ENCODE measurements at places on chromosomes 6 and 20. TPM values are rescaled to one million over a fixed set of nuclear protein-coding genes. Genes with fewer than 3 reads are reported as not detected.

DNA sequence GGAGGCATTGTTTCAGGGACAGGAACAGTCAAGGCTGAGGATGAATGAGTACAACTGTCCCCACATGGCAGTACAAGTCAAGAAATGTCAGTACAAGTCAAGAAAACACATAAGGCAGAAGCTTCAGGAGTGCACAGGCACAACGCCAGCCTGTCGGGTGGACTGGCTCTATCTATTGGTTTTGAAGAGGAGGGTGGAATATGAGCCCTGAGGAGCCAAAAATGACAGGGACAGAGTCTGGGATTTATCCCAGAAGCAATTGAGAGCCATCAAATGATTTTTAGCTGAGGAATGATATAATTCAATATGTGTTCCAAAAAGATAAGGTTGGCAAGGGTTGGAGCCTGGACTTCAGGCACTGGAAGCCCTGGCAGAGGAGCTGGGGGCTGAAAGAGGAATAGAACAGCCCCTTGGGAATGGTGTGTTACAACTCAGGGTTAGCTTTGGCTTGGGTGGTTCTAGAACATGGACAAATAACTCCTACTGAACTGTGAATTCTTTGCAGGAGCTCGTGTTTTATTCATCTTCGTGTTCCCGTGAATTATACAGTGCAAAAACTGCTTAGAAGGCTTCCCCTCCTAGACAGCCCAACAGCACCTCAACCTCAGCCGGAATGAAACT lies 425.7 kb upstream of the ARID1B start:
- DNase-seq, result no peak

Gene MOXD1
- total RNA-seq, result 15.1 TPM

DNA sequence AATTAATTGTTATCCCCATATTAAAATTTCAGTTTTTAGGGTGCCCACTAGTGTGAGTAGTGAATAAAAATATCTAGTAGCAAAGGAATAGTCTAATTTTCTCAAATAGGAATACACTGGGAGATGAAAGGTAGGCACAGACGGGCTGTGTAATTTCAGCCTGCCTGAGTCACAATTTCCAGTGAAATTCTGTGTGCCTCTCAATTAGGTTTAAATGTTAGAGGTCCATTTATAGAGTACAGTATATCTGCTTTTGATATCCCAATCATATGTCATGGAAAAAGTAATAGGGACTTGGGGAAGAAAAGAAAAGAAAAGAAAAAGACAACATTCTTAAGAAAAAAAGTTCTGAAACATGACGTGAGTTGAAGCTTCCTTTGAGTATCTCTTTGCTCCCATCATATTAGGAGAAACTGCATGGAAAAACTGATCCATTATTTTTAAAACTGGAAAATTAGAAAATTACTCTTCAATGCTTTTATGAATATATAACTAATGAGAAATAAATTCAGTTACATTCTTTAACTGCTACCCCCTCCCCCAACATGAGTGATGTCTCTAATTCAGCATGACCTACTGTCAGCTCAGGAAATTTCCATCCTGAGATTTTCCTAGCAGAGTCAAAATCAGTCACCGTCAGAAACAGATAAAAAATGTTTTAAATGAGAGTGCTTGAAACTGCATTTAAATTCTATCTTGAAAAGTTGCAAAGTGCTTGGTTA lies 473.8 kb upstream of the HSF2 start:
- no peak for DNase-seq

DNA sequence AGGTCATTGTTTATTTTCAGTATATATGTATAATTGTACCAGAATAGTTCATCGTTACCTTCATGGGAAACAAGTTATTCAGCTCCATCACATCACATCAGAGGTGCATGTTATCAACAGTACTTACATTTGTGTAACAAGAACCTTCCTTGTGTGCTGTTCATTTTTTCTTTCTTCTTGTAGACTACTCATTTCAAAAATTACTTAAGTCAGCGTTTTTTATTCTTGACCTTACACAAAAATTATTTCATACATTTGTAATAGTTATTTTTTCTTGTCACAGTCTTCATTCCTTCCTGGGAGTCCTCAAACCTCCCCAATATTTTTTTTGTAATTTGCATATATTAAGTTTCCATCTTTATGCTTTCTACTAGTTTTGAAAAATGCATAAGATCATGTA lies 725.7 kb upstream of the ADGRB3 start:
- no peak for DNase-seq

DNA sequence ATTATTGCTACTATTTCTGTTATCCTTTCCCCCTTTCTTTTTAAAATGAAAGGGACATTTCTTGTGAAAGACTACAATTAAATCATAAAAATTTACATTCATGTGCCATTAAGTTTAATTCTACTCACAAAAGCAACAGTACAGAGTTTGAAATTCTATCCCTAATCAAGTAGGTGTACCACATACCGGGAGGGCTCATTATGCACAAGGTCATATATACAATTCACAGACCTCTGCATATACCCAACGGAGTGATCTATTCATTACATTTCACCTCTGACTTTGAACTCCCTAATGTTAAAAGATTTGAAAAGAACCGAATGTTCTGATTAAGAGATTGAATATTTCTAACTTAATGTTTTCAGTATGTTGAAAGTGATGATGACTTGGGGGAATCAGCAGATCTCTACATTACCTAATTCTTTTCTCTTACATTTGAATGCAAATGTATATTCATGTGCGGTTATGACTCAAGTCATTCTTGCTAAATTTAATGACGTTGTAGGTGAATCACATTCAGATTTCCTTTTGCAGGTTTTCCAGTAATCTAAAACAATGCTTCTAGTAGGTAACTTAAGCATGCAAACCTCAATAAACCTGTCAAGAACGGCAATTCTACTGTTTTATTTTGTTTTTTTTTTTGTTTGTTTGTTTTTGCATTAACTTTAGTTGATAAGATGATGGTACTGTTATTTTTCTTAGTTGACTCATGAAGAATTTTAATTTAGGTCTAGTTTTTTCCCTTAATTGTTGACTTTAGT lies 7.3 kb downstream of the EYA4 start:
- DNase-seq, result peak; percentile 48

GRCh38 chr20:50130356-50130723 lies 17.4 kb upstream of the UBE2V1 start:
- DNase-seq, result no peak

DNA sequence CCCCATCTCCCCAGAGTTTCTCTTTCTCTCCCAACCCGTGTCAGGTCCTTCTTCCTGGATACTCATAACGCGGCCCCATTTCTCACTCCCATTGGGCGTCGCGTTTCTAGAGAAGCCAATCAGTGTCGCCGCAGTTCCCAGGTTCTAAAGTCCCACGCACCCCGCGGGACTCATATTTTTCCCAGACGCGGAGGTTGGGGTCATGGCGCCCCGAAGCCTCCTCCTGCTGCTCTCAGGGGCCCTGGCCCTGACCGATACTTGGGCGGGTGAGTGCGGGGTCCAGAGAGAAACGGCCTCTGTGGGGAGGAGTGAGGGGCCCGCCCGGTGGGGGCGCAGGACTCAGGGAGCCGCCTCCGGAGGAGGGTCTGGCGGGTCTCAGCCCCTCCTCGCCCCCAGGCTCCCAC lies at the start of gene HLA-F:
TSS of gene HLA-F (plus strand) at position 173 of the 404 bp plus-strand sequence. CDS start at position 203, 30 bp downstream.
- peak; percentile 88 for DNase-seq

GRCh38 chr6:514396-514978 lies 122.9 kb downstream of the IRF4 start:
- peak; percentile 36 for DNase-seq

Gene COX4I2
- total RNA-seq, result not detected

DNA sequence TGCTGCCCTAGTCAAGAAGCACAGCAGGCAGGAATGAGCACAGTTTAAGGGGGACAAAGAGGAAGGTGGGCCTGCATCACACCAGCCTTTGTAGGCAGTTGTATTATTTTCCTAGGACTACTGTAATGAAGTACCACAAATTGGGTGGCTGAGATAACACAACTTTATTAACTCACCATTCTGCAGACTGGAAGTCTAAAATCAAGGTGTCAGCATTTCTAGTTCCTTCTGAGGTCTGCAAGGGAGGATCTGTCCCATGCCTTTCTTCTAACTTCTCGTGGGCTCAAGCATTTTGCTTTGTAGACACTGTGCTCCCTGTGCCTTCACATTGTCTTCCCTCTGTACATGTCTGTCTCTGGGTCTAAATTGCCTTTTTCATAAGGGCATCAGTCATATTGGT lies 488.5 kb upstream of the JARID2 start:
- no peak for DNase-seq

DNA sequence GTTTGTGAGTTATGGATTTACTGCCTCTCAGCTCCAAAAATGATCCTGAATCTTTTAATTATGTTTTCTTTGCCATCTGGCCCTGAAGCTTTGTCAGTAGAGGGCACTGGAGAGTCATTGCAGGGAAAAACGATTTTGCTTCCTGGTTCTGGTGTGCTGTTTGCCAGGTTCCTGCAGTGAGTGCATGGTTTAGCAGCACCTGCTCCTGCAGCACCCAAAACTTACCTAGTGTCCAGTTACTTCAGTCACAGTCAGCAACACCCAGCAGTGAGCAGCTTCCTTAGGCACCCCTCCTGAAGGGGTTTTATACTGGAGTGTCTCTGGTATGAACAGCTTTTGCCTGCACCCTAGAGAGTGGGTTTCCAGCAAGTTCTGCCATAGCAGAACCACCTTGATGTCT lies 6.0 kb upstream of the TRIM26 start:
- peak; percentile 57 for DNase-seq

DNA sequence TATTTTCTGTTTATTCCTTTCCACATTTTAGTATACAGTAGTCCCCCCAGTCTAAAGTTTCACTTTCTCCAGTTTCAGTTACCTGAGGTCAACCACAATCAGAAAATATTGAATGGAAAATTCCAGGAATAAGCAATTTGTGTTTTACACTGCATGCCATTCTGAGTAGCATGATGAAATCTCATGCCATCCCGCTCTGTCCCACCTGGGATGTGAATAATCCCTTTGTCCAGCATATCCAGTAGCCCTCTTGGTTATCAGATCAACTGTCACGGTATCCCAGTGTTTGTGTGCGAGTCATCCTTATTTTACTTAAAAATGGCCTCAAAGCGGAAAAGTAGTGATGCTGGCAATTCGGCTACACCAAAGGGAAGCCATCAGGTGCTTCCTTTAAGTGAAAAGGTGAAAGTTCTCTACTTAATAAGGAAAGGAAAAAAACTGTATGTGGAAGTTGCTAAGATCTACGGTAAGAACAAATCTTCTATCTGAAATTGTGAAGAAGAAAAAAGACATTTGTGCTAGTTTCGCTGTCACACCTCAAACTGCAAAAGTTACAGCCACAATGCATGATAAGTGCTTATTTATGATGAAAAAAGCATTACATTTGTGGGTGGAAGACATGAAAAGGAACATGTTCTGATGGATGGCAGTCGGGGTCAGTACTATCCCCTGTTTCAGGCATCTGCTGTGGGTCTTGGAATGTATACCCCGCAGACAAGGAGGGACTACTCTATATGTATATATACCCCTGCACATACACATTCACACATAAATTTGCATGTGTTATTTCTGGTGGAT lies 11.3 kb downstream of the NOX3 start:
- DNase-seq, result peak; percentile 30

DNA sequence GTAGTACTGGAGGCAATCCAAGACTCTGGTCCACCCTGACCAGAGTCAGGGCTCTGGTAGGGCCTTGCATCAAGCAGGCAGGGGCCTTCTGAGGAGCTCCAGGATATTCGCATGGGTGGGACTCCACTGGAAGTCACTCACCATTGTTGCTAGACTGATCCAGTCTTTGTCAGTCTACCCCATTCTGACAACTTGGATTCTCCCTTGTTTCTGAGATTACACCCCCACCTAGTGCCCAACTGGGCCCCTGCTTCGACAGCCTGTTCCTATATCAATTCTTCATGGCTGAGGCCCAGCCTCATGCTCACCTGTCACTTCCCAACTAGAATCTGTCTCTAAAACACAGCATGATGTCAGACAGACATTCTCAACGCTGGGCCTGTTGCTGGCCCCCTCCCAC lies 5.2 kb downstream of the SLC35D3 start:
- DNase-seq, result peak; percentile 21

Gene GINM1
- total RNA-seq, result 69.1 TPM

Gene UNC93A
- not detected for total RNA-seq

DNA sequence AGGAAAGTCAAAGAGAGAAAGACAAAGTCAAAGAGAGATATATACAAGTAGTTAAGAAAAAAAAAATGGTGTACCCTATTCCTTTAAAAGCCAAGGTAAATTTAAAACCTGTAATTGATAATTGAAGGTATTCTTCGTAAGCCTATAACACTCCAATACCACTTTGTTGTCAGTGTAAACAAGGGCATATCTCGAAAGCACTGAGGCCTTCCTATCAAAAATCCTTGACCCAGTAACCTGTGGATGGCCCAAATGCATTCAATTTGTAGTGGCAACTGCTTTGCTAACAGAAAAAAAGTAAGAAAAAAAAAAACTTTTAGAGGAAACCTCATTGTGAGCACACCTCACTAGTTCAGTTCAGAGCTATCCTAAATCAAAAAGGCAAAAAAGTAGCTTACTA lies 39.3 kb upstream of the SAMD3 start:
- no peak for DNase-seq

DNA sequence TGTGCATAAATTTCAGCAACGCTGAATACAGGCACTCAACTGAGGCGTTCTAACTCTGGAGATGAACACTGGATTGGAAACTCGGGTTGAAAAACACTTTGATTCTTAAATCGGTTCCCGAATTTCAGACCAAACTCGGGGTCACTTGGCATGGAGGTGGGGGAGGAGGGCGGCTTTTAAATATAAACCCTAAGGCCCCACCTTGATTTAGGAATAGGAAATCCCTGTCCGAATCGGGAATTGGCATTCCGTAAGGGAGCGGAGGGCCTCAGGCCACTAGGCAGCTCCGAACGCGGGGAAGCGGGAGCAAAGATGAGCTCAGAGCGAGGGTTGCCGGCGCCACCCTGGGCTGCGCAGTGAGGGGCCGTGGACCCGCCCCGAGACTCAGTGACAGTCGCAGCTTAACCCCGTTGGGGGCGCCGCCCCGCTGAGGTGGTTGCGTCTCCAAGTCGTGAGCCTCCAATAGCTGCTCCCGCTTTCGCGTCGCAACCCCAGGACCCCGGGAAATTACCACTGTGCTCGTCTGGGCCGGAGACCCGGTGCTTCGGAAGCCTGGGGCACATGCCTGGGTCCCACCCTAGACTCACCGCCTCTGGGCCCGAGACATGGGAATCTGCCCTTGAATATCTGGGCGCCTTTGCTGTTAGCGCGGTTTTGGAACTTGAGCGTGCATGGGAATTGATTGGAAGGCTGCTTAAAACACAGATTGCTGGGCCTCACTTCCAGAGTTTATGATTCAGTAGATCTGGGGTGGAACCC lies 4.6 kb upstream of the SIM1 start:
- DNase-seq, result no peak

DNA sequence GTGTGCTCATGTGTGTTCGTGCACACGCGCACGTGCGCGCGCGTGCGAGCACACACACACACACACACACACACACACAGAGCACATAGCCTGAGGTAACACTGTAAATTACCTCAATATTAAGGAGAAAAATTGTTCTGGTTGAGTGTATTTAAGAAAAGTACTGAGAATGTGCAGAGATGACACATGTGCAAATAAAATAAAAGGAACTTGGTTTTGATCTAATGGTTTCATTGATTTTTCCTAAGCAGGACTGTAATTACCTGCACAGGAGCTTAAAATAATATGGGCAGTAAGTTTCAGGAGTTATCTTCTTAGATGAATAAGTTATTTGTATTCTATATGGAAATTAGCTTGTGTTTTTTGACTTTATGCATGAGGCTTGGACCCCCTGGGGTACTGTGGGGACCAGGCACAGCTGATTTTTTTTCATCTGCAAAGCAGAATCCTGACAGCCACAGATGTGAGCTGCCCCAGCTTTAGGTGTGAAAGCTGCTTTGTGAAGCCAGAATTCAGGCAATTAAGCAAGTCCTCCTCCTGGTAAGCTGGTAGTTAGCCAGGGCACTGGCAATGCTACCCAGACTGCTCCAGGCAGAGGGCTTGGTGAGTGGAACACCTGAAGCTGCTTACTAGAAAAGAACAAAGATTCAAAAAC lies 1040.6 kb upstream of the CITED2 start:
- no peak for DNase-seq

Measured in fibroblast of villous mesenchyme (primary cell).